ENCODE measurements at places on chromosomes 1 and 21.

GRCh38 chr1:183778045-183778444, 26.9 kb upstream of the RGL1 start:
- DNase-seq: no peak

DNA sequence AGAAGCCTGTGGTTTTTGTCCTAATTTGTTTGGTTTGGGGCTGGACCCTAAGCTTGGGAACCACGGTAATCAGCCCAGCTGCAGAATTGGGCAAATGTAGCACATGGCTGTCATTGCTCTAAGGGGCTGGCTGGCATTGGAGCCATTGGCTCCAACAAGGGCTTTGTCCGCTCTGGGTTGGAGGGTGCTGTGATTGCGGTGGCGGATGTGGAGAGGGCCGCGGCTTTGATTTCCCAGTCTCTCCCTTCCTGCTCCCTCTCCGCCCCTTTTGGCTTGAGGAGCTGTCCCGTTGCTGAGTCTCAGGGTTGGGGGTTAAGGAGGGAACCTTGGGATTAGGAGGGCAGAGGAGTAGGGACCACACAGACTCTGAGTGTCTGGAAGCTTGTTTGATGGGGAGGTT, 91.7 kb upstream of the CD34 start:
- no peak for DNase-seq

DNA sequence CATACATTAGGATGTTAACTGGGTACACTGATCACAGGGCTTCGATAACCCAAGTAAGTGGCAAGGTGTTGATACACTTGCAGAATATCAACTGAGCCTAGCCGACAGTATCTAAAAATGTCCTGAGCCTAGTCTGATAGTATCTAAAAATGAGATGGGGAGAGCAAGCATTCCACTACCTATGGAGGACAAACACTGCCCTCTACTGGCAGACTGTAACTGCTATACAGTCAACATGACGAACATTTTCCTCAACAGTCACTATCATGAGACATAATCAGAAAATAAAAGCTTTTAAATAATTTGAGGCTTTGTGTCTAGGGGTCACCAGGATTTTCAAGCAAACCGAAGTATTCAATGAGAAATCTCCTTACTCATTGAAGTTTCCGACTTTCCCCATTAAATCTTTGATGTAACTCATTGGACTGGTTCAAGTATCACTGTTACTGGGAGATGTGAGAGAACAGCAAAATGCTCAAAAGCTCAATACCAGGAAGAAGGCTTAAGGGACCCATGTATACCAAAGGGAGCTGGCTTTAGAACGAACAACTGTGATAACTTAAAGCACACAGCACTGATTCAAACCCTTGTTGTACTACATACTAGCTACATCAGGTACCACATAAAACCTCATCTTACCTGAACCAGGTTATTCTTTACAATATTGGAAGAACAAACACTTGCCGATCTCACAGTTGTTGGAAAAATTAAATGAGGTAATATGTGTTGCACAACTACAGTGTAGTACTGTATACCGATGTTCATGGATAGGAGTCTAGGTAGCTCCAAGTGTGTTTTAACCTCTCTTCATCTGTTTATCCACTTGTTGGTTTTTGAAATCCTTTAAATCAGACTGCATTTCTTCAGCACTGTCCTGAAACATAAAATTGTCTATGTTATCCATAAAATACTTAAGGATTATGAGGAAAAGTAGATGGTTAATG, 31.1 kb upstream of the SLC45A3 start:
- peak; percentile 43 for DNase-seq

- peak; percentile 43 for DNase-seq
Measured at GRCh38 chr1:109979489-109980091, 5.0 kb upstream of the AHCYL1 start.

DNA sequence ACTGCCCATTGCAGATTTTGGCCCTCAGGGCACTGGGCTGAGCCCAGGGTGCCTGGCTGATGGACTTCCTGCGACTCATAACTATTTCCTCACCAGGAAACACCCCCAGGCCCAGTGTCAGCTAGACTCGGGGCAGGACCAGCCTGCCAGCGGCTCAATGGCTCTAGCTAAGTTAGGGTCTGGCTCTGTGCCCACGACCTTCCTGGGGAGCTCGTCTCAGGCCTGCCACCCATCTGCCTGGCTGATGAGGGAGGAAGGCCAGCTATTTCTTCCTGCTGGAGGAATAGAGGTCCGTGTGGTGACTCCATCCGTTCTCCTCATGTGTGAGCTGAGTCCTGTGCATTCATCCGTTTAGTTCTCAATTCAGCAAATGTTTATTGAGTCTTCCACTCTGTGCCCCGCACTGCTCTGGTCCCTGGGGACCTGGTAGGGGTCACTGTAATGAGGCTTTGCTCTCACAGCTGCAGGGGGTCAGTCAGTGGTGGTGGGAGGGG, 44.5 kb downstream of the KIRREL1 start:
- peak; percentile 39 for DNase-seq

- DNase-seq: no peak
Measured at GRCh38 chr1:156482276-156482675, 18.3 kb downstream of the MEF2D start.

DNA sequence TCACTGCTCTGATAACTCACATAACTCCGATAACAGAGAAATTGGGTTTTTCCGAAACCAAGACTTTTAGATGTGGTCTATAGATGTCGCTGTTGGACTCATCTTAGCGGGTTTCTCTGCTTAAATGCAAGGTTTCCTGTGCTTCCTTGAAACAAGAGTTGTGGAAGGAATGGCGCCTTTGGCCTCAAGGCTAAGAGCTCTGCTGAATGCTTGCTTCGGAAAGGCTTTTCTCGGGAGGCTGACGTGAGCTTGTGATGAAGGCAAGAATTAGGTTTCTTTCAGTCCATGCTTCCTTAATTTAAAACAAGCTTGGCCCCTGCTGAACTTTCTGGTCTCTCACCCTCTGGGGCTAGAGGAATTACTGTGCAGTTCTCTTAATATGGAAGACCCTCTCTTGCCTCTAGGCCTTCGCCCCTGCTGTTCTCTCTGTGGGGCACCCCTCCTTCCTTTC, 113.5 kb downstream of the MAP3K21 start:
- peak; percentile 24 for DNase-seq

GRCh38 chr1:30649321-30649991, 73.9 kb downstream of the MATN1 start:
- DNase-seq: no peak

DNA sequence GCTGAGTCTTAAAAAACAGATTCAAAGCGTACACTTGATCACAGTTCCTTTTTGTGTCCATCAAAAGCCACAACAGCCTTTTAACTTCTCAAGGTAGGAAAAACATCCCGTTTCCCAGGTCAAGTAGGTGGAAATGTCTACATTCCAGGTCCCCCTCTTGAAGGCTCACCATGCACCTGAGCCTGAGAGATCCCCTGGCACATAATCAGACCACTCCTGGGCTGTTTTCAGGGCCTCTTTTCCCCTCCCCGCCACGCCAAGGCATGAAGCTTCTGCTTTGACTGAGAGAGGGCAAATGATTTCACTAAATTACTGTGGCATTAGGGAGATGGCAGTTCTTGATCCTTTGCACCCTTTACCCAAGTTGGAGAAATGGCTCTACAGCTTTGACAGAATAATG, 21.7 kb downstream of the CNN3 start:
- no peak for DNase-seq

- no peak for DNase-seq
Measured at GRCh38 chr1:30885570-30886522, 22.7 kb downstream of the SDC3 start.

GRCh38 chr1:219537223-219537631, 75.7 kb downstream of the ZC3H11B start:
- DNase-seq: no peak

GRCh38 chr1:229392936-229393335, 41.0 kb downstream of the ACTA1 start:
- no peak for DNase-seq

DNA sequence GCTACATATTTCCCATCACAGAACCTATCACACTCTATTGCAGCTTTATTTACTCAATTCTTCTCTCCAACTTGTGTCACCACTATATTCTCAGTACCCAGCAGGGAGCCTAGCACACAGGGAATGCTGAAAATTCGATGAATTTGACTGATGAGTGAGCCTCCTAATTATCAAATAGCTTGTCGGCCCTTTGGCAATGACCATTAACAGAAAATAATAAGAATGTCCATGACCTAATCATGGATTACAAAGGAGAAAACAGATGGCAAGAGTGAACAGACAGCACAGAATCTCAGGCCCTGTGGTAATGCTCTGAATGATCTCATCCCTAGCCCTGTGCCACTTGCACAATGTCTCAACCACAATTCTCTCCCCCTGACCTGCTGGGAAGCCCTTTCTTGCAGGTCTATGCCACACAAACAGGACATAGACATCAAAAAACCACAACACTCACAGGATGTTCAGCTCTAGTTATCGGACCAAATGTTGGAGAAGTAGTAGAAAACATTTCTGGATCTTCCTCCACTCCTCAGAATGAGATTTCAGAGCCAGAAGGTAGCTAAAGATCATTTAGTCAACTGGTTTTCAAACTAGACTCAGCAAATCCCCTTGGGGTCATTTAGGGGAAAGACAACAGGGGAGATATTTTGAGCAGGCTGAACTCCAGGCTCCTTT, 68.4 kb downstream of the LUZP1 start:
- DNase-seq: peak; percentile 64

DNA sequence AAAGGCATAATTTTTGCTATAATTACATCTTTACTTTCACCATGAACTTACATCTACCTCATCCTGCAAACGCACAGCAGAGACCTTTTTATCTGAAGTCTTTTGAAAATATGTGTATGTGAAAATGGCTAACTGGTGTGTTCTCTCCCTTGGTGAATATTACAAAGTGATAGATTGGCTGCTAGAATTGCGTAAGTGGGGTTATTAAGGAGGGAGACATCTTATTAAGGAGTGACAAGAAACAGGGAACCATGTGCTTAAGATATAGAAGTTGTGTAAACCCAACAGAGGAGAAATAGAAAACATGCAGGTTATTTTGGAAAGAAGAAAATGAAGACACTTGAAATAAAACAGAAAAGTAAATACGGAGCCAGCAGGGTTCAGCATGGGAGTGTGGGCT, 7.8 kb downstream of the KCNJ15 start:
- DNase-seq: no peak

DNA sequence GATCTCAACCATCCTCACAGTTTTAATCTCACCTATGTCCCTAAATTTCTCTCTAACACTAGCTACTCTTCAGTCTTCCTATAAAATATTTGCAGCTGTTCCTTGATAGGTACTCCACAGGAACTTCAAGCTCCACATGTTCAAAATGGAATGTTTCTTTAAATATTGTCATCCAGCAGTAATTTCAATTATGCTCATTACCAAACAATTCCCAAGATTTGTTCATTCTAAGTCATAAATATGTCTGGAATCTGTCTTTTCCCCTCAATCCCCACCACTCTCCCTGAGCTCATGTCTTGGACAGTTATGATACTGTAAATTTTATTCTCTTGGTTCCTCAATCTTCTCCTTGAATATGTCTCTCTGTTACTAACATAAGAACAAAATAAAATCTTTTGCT, 214.4 kb downstream of the NRIP1 start:
- no peak for DNase-seq

- peak; percentile 47 for DNase-seq
Measured at GRCh38 chr1:30378991-30379581, 344.3 kb downstream of the MATN1 start.

DNA sequence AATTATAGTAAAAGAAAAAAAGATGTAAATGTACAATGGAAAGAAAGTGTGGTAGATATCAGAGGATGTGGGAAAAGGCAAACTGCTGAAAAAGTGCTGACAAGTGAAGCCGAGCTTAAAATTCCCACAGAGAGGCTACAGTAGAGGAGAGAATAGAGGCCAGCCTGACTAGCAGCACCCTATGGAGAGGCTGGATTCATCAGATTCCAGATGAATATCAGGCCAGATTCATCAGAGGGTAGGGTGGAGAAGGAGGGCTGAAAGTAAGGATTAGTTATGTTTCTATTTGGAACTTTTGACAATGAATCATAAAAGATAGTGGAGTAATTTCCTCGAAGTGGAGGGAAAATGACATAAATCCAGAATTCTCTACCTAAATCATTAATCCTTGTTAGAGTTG, 60.4 kb upstream of the NEK7 start:
- no peak for DNase-seq

- DNase-seq: no peak
Measured at GRCh38 chr1:54723985-54724384, 8.3 kb downstream of the TTC4 start.

DNA sequence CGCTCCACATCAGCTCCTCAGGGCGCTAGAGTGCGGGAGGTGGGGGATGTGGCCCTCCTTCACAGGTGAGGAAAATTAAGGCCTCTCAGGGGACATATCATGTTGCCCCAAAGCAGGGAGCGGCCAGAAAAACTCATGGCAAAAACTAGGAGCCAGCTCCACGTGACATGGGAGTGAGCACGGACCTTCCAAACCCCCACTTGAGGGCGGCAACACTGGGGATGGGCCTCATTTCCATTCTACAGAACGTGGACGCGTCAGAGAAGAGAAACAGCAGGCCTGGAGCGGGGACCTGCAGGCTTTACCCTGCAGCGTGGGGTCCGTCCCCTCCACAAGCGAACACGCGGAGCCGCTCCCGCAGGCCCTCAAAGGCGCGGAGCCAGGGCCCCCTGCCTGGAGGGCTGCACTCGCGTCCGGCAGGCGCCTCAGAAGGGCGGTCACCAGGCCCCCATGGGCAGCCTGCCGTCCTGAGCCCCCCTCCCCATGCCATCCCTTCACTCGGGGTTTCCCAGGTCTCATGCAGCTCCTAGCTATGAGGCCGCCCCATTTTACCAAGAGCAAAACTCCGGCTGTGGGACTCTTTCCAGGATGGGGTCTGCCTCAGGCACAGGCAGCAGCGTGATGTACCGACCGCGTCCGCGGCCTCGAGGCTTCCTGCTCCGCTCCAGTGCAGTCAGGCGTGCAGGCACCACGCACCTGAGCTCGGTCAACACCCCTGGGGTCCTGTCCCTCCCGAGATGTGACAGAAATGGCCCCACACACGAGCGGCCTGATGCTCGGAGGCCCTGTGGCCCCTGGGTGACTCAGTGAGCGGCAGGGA, 5.5 kb downstream of the CFAP410 start:
- no peak for DNase-seq

DNA sequence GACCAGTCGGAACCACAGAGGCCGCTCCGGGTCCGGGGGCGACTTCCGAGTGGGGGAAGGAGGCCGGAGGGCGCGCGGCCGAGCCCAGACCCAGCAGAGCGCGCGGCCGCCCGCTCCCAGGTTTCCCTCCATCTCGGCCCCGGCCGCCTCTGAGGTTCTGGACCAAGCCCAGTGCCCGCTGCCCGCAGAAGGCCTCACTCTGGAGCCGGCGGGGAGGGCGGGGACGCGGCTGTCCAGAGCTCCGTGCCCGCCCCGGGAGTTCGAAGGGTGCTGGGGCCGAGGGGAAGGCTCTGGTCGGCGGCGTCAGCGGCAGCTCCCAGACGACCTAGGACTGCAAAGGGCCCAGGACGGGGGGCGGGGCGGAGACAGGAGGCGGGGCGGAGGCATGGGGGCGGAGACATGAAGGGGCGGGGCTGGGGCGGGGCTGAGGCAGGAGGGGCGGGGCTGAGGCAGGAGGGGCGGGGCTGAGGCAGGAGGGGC, 48.0 kb upstream of the SLC19A1 start:
- DNase-seq: no peak

- DNase-seq: peak; percentile 20
Measured at GRCh38 chr1:226634166-226634588, 85.6 kb downstream of the STUM start.

GRCh38 chr1:27563591-27564471, 40.1 kb downstream of the AHDC1 start:
- DNase-seq: no peak

- no peak for DNase-seq
Measured at GRCh38 chr1:59171788-59172187, 125.1 kb upstream of the FGGY start.
